GDM1 (cell line): ENCODE measurements at places on chromosomes 11 and 22.

DNA sequence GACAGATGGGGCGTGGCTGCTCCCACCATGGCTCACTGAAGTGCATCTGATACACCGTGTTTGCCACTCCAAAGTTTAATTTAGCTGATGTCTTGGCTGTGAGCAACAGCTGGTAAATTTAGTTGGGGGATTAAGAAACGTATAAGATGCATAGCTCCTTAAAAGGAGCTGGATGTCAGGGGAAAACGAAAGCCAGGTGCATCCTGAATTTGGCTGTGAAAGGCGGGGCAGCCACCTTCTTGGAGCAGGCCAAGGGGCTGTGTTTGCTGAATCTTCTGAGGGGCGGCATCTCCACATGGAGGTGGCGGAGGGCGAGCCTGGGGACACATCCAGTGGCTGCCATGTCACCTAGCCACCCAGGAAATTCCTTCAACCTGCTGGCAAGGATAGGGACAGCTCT, 20.7 kb upstream of the NCF4 start:
- DNase-seq, result no peak

DNA sequence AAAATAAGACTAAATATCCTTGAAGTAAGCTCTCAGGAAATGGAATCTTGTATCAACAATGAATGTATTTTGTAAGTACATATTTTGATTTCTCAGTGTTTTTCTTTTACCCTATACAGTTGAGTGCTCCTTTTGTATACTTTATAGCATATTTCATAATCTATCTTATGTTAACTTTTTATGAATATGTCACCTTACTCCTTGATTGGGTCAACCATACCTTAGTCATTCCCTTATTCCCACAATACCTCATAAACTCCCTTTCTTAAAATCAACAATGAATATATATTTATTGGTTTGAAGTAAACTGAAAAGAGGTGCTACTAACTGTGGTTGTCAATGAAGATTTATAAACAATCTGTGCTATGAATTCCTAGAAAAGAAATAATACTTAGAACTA, 686.2 kb downstream of the METTL15 start:
- no peak for DNase-seq

DNA sequence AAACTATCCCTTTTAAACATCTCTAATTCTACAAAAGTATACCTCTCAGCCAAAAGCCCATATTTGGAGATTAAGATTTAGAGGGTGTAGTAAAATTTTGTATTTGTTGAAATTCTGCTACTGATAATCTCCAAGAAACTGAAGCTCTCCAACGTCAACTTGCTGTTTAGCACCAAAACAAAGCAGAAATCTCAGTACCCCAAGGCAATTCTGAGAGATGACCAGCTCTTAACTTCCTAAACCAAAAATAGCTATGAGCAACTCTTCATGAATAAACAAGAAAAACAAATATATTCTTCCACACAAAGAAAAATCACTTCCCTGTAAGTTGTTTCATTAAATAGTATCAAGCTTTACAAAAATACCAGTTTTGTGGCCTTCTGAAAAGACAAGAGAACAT, 13.3 kb downstream of the RRAS2 start:
- DNase-seq, result no peak

GRCh38 chr11:62273789-62274275, 3.9 kb downstream of the SCGB2A2 start:
- no peak for DNase-seq

DNA sequence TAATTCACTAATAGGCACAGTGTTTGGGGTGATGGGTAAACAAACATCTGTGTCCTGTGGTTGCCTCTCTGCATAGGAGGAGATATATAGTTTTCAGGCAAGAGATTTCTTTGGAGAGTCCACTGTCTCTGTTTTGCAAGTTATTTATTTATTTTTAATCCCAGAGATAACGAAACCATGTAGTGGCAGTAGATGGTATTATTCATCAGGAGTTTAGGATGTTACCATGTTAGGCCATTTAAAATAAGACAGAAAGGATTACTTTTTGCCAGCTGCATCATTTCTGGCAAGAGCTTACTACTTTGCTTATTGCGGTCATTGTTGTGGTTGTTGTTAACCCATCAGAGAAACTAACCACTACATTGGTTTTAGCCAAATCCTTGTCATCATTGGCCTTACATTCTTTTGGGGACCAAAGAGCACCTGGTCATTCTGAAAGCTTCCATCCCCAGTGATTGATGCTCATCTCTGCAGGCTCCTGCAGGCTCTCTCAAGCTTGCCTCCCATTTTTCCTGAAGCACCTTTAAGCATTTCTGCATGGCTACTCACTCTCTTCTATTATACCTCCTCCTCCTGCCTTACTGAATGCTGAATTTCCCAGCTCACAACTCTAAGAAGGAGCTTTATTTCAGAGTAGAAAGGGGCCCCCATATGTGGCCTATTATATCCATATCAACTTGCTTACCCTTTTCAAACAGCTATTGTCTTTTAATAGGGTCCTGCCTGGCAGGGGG, 84.4 kb downstream of the CSTPP1 start:
- no peak for DNase-seq

DNA sequence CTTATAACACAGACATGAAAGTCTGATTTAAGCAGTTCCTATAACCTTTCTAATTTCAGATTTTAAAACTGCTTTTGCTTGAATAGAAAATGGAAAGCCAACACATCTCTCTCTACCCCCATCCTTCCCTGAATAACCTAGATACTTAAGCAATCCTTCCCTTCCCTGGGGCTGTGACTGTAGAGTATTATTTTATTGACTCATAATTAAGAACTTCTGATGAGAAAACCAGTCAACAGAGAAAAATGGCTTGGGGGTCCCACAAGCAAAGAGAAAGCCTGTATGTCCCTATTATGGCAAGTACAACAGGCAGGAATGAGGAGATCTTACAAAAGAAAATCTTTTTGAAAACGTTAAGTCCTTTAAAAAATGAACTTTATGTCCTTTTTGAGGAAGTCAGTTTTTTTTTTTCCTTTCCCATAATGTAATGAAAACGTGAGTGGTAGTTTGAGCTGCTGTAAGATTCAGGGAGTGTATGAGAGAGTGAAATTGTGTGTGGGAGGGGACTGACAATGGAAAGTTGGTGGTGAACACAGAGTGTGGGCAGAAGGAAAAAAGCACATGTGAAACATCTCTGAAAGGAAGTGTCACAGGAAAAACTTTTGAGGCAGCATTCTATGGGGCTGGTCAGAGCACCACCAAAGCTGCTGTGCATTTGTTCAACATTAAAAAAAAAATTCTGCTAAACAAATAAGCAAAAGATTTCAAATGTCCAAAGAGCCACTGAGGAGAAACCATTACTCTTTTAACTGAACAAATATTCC, 154.6 kb downstream of the MAML2 start:
- DNase-seq, result no peak

DNA sequence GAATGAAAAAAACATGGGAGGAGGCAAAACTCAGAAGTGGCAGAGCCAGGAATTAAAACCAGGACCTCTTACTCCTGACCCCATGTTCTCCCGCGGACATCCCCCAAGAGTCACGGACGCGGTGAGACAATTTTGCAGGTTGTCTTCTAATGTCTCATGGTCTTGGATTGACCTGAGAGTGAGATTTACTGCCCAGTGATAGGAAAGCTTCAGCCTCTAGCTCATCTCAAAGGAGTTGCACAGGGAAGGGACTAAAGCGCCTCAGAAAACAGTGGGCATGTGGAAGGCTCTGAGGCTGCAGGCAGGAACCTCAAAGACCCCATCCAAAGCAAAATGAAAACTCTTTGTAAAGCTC, 197.4 kb downstream of the ADAMTS15 start:
- no peak for DNase-seq

DNA sequence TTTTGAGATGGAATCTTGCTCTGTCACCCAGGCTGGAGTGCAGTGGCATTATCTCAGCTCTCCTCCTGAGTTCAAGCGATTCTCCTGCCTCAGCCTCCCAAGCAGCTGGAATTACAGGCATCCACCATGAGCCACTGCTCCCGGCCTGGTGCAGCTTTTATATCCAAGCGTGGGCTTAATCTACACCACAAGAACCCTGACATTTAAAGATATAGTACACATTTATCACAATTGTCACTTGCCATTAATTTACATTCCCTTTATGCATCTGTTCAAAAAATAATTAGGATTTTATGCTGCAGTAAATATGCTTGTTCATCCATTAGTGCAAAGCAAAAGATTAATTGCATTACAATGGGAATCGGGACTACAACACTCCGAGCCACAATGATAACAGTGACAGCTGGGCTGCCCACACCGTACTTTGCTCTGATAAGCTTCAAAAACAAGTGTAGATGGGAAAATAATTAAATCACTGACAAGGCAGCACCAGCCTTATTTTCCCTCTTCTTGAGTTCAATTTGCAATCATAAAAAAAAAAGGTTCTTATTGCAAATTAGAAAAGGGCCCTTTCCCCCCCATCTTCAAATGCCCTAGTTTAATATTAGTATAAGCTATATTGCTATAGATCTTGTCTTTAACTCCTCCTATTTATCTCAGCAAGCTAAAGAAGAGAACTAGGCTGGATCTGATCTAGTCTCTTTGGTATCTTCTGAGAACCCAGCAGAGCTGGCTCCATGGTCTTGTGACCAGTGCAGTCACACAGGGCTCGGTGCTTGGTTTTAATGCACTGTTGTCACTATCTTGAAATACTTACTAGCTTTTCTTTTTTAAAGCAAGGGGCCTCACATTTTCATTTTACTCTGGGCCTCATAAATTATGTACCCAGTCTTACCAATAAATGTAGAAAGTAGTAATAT, 206.2 kb upstream of the LRRC4C start:
- no peak for DNase-seq

GRCh38 chr22:43262990-43263644, 76.2 kb upstream of the TTLL12 start:
- DNase-seq, result peak; percentile 67

GRCh38 chr22:19113429-19113828, 8.8 kb downstream of the DGCR2 start:
- DNase-seq, result no peak

DNA sequence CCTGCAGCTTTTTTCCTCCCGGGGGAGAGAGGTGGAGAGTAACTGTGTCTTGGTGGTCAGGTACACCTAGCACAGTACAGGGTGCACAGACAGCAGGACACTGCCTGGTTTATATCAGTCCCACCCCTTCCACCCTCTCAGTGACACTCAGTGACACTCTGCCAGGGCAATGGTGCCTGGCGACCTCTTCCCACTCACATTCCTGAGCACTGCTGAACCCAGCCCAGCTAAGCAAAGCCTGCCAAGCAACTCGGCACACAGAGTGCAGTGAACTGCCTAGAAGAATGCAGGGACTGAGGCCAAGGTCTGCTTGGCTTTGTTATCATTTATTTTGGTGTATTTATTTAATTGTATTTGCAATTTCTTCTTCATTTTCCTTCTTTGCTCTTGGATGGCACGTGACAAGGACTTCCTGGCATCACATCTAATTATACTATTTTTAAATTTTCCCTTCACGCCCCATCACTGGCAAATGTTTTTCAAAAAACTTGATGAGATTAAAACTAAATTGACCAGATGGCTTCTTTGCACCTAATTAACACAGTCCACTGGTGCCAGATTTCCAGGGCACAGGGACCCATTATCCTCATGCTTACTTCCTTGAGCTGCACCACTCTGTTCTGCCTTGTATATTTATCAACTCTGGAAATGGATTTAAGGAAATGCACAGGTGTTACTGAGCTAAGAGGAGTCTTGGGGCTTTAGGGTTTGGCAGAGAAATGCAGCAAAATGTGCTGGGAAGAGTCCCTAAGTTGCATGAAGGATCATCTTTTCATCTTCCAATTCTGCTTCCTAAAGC, 205.6 kb downstream of the ADAMTS15 start:
- DNase-seq, result no peak

DNA sequence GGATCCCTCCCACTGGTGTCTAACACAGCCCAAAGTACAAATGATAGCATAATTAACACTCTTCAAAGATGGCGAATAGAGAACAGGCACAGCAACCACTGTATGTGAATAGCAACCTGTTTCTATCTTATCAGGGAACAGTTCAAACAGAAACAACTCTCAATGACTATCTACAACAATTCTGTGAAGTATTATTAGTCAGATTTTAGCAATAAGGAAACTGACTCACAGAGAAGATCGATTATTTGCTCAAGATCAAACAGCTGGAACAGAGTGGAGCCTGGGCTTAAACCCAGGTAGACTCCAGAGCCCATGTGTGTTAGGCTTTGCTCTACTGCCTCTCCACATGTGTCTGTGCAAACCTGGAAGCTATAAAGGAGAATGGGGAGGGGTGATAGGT, 88.7 kb downstream of the C11orf58 start:
- no peak for DNase-seq

DNA sequence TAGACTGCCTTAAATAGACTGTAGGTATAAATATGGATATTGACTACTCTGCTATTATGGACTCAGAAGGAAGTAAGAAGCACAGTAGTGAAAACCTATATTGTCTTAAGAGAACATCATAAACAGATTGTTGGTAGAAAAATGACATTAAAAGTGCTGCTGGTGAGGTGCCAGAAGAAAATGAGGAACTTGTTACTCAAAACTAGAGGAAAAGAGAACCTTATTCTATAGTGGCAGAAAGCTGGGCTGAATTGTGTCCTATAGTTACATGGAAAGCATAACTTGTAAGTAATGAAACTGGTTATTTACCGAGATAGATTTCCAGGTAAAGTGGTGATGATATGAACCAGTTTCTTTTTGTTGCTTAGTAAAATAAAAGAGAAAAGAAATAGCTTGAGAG, 109.7 kb upstream of the CTSC start:
- no peak for DNase-seq

DNA sequence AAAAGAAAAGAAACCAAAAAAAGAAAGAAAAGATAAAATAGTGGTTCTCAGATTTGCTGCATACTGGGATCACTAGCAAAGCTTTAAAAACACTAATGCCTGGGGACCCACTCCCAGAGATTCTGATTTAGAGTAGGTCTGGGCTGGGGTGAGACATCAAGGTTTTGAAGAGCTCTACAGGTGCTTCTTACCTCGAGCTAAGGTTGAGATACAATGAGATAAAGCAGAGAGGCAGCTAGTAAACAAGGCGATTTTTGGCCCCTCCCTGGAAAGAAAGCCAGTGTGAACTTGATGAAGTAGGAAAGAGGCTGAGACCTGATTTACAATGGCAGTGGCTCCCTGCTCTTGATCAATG, 327.6 kb upstream of the CCDC90B start:
- DNase-seq, result no peak
